ENCODE measurements at places on chromosomes 2 and 18.

GRCh38 chr2:162126111-162126519, 25.9 kb downstream of the GCG start:
- no peak for DNase-seq

DNA sequence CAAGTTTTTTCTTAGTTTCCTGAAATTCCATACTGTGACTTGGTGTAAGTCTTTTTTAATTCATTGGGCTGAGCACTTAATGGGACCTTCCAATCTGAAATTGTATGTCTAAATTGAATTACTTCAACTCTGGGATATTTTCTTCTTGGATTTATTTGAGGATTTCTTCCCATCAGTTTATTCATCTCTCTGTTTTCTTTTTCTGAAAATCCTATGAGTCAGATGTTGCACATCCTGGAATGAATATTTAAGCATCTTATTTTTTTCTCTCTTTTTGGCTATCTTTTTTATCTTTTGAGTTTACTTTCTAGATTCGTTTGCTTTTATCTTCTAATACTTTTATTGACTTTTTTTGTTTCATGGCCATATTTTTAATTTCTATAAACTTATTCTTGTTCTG, 55.4 kb upstream of the ACYP2 start:
- DNase-seq: no peak

GRCh38 chr2:45096996-45097395, 87.7 kb upstream of the SIX2 start:
- no peak for DNase-seq

DNA sequence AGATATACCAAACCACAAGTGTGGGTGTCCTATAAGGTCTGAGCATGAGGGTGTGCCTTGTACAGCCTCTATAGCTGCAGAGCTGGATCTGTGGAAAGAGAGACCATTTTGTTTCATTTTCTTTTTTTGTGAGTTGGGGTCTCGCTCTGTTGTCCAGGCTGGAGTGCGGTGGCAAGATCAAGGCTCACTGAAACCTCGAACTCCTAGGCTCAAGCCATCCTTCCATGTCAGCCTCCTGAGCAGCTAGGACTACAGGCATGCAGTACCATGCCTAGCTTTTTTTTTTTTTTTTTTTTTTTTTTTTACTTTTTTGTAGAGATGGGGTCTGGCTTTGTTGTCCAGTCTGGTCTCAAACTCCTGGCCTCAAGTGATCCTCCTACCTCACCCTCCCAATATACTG, 10.7 kb downstream of the KIF3C start:
- DNase-seq: no peak

DNA sequence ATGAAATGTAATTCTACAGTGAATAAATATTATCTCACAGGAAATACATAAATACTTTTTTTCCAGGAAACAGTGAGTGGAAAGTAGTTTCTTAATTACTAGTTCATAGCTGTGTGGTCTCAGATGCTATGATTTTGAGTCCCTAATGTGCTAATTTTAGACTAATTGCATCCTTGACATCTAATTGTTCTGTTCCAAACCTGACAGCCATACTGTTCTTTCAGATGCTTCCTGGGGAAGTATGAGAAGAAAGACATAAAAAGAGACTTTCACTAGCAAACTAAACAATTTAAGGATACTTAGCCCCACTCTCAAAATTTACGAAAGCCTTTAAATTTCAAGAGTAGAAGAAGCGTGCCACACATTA, 350.9 kb upstream of the CDH20 start:
- no peak for DNase-seq

- no peak for DNase-seq
These were observed 24.8 kb downstream of the SMCHD1 start for GRCh38 chr18:2680216-2680792.

GRCh38 chr2:156189584-156189983, 142.9 kb downstream of the NR4A2 start:
- DNase-seq: no peak

GRCh38 chr2:219220652-219221402, 2.1 kb upstream of the ABCB6 start:
- no peak for DNase-seq

- no peak for DNase-seq
These were observed 409.2 kb upstream of the SPHKAP start for GRCh38 chr2:228590681-228591080.

DNA sequence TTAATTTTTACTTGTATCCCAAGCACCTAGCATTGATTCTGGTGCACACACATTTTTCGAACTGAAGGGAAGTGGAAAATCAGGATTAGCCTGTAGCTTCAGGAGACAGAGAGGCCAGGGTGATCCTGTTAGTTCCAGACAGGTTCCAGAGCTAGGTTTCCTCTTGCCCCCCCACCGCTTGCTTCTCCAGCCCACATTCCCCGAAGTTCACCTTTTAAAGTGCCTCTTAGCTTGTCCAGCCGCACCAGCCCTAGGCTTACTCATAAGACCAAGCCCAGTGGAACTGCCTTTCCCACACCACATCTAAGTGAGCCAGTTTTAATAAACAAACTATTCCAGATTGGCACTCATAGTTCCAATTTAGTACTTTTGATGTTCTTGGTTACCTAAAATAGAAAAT, 898.6 kb upstream of the KLHL29 start:
- no peak for DNase-seq

- DNase-seq: no peak
These were observed 193.1 kb downstream of the LPIN1 start for GRCh38 chr2:11939523-11939922.

- DNase-seq: peak; percentile 27
These were observed 94.6 kb downstream of the PLEKHM3 start for GRCh38 chr2:207930747-207931146.

DNA sequence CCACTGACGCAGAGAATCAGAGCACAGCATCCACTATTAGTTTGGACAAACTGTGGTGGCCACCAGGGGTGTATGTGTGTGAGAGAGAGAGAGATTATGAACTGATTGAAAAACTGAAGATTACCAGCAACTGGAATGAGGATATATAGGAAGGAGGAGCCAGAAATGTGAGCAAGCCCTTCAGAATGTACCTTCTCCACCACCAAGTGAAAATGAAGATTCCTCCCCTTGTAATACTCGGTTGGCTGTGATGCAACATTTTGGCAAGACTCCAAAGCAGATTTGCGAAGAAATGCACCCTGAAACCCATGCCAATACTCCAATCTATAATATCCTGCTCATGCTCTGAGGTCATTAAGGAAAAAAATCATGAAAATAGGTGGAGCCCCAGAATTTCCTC, 121.2 kb upstream of the SLC35G4 start:
- DNase-seq: no peak

DNA sequence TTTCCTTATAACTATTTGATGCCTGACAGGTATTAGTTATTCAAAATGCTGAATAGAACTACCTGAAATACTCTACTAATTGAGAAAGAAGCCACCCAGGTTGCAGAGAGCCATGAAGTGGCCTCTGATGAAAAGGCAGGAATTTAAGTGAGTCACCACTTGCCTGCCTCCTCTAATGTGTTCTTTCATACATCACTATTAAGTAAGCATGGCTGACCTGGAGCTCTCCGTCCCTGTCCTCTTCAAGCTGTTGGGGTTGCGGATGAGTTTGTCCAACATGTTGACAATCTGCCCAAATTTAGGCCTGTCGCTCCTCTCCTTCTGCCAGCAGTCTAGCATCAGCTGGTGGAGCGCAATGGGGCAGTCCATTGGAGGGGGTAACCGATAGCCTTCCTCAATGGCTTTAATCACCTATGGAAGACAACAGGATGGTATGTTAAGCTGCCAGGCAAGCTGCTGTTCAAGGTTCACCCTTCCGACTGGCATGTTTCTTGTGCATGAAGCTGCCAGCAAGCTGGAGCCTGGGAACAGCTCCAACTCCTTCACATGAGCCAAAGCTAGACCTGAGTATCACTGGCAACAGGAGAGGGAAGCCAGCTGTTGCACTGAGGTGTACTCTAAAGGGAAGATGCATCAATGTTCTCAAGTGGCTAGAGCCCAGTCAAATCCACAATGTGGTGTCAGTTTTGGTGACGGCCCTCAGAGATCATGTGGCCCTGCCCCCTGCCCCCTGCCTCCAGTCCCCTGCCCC, 142.2 kb downstream of the EPHA4 start:
- DNase-seq: no peak

DNA sequence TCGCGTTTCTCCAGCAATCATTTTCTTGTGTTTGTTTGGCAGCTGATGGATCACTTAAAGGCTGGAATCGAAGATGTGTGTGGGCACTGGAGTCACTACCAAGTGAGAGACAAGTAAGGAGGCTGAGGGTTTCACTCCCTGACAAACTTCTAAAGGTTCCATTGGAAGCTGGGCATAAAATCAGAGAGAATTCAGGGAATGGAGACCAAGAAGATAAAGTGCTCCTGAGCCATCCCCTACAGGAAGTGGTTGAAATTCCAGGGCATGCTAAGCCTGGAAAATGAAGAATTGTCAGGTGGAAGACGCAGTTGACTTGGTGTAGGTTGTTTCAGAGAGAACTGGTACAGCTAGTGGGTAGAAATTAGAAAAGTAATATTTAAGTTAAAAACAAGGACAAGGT, 39.1 kb downstream of the SLC9A4 start:
- DNase-seq: no peak

- DNase-seq: no peak
These were observed 31.7 kb upstream of the GPR17 start for GRCh38 chr2:127614246-127614645.

All from H7 (cell line).